ENCODE measurements at places on chromosomes 11 and 22.

GRCh38 chr11:45484326-45484883 lies 181.0 kb downstream of the CHST1 start:
- no peak for DNase-seq

DNA sequence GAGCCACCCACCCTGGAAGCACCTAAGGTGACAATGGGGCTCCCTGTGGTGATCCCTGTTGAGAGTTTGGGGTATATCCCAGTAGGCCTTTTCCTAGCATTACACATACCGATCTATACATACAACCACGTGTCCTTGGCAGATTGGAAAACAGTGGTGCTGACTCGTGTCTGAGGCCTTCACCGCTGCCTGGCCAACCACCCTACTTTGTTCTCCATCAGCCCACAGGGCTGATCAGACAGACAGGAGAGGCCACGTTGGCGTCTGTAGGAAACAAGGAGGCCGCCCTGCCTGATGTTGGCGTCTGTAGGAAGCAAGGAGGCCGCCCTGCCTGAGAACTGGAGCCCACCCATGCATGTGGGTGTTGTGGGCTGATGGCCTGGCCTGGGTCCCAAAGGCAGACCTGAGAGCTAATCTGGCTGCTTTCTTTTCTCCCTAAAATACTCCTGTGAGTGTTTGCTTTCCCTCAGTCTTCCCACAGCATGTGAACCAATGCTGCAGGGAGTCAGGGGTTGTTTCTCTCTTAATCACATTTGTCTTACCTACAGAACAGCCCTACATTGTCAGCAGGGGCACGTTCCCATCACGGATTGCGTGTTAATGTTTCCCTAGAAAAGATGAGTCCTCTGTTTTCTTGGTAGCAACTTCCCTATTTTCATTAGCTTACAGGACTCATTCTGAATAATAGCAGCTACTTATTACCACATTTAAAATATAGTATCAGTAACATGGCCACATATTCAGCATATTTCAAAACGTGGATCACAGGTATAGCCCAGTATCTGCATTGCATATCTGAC lies 57.2 kb downstream of the SBF1 start:
- DNase-seq, result no peak

DNA sequence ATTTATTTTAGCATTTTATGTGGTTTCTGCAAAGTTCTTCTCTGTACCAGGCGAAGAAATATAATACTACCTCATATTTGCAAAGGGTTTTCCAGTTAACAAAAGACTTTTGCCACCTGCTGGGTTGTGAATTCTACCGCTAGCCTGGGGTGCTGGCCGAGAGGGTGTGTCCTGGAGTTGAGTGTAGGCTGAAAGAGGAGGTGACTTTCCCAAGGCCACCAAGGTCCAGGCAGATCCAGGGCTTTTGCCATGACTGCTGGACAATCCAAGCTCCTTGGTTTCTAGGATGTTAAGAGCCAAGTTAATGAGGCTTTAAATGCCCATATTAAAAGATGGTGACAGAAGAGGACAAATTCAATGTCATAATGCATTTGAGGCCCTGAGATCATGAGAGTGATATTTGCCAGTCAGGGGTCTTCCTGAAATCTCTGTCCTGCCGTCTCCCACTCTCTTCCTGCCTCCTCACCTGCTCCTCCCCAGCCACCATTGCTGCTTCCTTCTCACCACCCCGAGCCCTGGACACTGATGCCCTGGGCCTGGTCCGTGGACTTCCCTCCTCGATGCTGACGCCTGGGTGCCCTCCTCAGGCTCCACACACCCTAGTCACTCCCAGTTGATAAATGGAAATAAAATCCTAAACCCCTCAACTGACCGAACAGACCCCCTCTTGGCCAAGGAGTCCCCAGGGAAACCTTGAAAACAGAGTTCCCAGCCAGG lies 825.6 kb downstream of the TBC1D22A start:
- no peak for DNase-seq

- no peak for DNase-seq
Observed at GRCh38 chr11:119396835-119397234, 15.3 kb upstream of the USP2 start.

DNA sequence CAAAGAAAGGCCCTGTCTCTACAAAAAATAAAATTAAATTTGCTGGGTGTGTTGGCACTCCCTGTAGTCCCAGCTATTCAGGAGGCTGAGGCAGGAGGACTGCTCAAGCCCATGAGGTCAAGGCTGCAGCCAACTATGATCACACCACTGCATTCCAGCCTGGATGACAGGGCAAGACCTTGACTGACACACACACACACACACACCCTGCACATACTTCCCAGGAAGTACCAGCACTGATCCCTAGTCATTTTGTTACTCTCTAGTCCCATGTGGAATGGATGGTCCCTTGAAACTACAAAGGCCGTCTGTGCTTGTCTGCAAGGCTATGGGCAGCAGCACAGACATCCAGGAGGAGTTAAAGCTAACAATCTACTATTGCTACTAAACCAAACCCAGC lies 59.7 kb upstream of the CYP2D6 start:
- no peak for DNase-seq

GRCh38 chr22:43849731-43850130 lies 12.6 kb downstream of the SULT4A1 start:
- DNase-seq, result no peak

GRCh38 chr11:61315260-61315659 lies 17.6 kb downstream of the DDB1 start:
- no peak for DNase-seq

GRCh38 chr22:41898645-41899044 lies 16.2 kb downstream of the SHISA8 start:
- no peak for DNase-seq

DNA sequence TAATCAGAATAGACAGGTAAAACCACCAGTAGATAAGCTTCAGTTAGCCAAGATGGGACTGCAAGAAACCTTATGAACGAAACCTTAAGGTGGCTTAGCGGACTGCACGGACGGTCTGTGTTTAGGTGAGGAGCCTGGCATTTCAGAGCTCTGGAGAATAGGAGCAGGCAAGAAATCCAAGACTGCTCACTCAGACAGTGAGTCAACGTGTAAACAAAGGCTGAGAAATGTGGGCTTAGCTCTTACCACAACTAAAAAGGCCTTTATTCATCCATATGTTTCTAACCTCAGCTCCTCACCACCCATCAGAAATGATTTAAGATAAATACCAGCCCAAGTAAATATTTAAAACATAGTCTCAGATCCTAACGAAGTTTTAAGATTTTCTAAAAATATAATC lies 657.7 kb downstream of the OPCML start:
- DNase-seq, result no peak

DNA sequence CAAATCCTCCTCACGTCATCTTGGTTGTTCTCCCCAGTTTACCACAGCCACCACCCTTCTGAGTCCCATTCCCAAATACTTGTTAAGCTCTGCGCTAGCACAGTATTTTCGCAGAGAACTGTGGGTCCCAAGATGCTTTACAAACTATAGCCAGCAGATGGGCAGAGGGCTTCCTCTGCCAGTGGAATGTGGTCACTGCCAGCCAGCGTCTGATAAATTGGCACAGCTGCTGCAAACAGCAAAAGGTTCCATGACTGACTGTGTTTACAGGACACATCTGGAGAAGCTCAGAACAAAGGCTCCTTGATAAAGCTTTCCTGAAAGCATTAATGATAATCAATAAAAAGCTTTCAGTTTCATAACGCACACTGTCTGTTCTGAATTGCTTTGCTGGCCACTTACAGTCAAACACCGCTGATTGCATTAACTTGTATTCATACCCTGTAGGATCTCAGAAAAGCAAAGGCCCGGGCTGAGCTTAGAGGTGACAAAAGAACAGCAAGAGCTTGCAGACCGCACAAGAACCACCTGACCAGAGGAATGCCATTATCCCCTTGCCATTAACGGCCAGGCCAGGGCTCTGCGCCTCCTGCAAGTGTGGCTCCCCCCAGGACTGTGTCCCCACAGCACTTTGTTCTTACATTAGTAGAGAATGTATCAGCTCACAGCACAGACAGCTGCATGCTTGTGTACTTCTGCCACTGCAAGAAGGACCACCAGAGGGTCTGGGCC lies 120.6 kb downstream of the MICAL3 start:
- no peak for DNase-seq

GRCh38 chr11:74004759-74005615 lies 3.9 kb downstream of the UCP3 start:
- DNase-seq, result peak; percentile 50

DNA sequence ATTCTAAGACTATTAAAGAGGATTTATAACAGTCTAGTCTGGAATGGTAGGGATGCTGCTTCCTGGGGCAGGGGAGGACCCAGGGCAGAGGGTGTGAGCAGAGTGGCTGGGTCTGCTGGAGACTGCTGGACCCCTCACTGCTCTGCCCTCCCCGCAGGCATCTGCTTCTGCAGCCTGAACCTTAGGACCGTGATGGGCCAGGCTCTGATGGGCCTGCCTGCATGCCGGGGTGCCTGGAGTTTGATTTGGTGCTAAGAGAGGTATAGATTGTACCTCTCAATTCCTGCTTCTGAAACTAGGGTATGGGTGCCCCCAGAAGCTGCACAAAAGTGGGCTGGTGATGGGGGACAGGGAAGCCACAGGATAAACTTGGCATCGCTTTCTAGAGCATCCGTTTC lies 54.9 kb downstream of the CD82 start:
- DNase-seq, result no peak

DNA sequence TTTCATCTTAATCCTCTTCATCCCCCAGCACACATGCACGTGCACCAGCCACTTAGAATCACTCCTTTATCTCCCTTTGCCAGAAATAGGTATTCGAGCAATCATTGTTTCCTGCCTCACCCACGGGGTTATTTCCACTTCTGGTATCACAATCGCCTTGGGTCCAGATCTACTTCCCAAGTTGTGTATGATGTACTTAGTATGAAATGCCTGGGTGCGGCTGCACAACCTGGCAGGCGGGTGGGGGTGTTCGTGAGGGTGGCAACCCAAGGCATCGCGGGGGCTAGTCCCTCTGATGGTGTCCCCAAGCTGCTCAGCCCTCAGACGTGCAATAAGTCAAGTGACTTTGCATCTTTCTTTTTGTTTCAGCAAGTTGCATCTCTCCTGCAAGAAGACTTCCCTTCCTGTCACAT lies 475.6 kb downstream of the MIAT start:
- no peak for DNase-seq

- no peak for DNase-seq
Observed at GRCh38 chr11:36119300-36119699, 169.9 kb downstream of the COMMD9 start.

GRCh38 chr11:33040033-33040861 lies 875 bp downstream of the TCP11L1 start:
- DNase-seq, result no peak

DNA sequence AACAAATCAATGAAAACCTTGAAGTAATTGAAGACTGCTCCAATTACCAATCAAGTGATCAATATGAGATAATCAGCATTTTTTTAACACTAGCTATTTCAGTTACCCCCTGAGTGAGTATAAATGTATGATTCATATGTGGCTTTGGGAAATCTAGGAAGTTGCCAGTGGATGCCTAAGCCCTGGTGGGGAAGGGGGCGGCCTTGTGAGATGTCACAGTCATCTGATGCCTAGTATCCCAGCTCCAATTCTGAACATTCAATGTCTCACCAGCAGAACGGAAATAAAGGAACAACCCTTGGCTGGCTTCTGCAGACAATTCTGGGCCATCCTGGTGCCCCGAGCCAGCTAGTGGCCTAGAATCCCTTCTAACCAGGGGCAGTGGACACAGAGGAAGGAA lies 58.5 kb upstream of the TIMP3 start:
- DNase-seq, result no peak

DNA sequence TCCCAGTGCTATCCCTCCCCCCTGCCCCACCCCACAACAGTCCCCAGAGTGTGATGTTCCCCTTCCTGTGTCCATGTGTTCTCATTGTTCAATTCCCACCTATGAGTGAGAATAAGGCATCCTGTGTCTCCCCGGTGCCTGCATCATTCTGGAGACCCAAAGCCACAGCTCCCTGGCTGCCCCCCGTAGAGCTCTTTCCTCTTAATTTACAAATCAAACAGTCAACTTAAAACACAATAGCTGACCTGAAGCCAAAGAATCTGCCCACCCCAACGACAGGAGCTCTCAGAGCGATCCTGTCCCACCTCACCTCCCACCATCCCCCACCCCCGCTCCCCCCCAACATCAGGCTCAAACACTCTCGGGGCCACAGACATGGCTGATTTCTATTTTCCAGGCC lies 558.3 kb downstream of the BRD1 start:
- no peak for DNase-seq

- no peak for DNase-seq
Observed at GRCh38 chr11:31240340-31240904, 129.1 kb downstream of the DCDC1 start.

DNA sequence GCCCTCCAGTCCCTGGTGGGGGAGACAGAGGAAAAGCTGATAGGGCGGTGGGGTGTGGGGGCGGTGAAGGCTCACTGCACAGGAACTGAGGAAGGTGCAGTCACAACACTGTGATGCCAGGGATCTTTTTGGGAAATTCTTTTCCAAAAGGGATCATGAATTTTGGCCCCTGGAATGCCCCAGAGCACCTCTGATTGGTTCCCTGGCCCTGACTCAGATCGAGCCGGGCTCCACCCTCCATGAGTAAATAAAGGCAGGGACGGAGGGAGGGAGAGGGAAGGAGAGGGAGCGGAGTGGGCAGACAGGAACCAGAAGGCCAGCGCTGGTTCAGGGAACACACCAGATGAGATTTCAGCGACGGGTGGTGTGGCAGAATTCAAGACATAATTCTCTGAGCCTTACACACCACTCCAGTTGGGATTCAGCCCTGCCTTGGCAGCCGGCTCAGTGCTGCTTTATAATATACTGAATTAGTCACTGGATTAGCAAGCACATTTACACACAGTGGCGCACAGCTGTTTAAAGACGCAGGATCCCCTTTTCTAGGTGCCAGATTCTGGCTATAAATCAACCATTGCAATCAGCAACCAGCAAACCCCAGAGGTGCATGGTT lies 80.3 kb downstream of the ETS1 start:
- DNase-seq, result no peak

GRCh38 chr11:10066441-10066840 lies 227.6 kb downstream of the SBF2 start:
- DNase-seq, result no peak

DNA sequence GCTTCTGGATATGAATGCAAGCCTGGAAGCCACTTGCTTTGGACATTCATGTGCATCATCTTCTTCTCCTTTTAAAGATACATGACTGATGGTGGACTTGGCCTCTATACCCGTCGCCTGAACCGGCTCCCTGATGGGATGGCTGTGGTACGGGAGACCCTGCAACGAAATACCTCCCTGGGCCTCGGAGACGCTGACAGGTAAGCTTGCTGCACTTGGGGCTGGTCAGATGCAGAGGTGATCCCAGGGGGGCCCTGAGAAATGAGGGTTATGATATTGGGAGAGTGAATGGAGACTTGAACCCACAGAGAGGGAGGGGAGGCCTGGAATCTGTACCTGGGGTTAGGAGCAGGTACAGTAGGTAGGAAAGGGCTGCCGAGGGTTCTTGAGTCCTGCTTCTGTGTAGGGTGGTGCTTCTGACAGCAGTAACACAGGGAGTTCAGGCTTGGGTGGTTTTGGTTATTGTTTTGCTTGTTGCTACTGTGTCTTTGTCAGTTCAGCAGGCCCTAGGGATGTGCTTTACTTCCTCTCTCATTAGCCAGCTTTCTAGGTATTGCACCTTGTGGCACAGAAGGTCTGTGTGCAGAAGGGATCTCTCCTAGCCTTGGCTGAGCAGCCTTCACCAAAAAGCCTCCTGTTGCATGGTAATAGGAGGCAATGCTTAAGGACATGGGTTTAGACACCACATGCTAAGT lies 176.1 kb downstream of the DBX1 start:
- DNase-seq, result no peak

All from stimulated activated CD8-positive, alpha-beta memory T cell treated with anti-CD3 and anti-CD28 coated beads, Interleukin-7, amount 100 ng/mL, for 1 hour (primary cell).